SJSA1 (cell line): ENCODE measurements at places on chromosomes 11 and 22. TPM values are rescaled to one million over a fixed set of nuclear protein-coding genes. Genes with fewer than 3 reads are reported as not detected.

DNA sequence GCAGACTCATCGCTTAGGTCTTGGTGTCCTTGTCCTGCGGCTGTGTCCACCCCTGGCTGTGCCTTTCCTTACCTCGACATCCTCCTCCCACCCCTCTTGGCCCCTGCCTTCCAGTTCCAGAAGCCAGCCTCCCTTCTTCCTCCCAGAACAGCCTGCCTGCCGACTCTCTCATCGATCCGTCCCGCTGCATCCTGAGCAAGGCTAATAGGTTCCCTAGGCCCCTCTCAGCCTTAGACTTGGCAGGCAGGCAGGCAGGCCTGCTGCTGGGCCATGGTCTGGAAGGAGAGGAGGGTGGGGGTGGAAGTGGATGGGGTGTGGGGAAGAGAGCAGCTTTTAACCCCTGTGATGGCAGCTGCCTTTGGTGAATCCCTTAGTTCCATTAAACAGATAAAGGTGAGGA lies 196.7 kb upstream of the TBCEL start:
- DNase-seq = no peak

Gene PGA5
- total RNA-seq = not detected in 2 replicates

Gene SLC22A6
- total RNA-seq = not detected in 2 replicates

- DNase-seq = no peak
Observed at GRCh38 chr11:118108513-118108912, 21.8 kb upstream of the SMIM35 start.

DNA sequence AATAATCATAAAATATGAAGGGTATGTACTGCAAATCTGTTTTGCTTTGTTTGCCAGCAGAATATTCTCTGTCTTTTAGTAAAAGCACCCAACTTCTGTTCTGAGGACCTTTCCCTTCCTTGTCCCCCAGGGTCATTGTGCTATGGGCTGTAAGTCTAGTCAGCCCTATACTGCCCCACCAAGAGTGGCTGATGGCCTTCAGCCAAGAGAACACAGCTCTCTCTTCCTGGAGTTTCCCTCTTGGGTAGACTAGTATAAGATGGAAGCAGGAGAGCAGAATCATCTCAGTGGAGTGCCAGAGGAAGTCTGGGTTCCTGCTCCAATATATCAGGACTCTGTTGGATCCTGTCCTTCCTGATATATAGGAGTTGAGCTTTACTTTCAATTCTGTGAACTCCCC lies 29.0 kb downstream of the MMP13 start:
- no peak for DNase-seq

DNA sequence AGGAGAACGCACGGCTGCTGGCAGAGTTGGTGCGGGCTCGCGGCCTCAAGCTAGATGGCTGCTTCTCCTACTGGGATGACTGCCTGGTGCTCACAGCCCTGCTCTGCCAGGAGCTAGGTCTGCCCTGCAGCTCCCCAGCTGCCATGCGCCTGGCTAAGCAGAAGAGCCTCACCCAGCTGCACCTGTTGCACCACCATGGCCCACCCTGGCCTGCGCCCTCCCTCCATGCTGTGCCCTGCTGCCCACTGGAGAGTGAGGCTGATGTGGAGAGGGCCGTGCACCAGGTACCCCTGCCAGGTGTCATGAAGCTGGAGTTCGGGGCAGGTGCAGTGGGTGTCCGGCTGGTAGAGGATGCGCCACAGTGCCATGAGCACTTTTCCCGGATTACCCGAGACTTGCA lies 4.8 kb upstream of the RPS6KB2 start:
- no peak for DNase-seq

DNA sequence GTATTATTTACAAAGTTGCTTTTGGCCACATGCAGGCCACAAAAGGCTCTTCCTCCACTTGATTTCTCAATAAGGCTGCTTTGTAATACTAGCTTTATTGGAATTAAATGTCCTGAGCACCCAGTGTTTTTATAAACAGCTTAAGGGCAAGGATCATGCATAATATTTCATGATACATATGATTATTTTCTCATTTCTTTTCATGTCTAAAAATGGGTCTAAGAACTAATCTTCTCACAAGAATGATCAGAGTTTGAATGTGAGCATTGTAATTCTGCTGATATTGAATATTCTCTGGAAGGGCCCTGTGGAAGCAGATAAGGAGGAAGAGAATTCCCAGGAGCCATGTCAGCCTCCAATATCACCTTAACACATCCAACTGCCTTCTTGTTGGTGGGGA lies at the start of gene OR52K2:
Gene OR52K2, plus strand, starts transcription at position 301 of the 400 bp plus-strand sequence. Its CDS starts 45 bp downstream, at position 346.
- DNase-seq = no peak

DNA sequence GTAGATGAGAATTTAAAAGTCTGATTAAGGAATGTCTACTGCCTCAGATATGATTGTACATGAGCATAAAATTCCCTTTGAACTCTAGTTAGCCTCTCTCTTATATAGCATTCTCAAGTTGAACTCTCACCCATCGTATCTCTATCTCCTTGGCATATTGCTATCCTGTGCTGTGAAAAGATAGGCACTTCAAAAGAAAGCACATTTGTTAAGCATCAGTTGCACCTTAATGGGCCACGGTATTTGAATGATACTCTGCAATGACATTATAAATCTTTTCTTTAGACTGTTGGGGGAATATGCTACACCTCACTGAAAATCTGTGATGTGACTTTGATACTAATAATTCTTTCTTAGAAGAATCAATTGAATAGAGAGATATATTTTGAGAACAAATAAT lies 570.7 kb downstream of the JRKL start:
- DNase-seq = no peak

DNA sequence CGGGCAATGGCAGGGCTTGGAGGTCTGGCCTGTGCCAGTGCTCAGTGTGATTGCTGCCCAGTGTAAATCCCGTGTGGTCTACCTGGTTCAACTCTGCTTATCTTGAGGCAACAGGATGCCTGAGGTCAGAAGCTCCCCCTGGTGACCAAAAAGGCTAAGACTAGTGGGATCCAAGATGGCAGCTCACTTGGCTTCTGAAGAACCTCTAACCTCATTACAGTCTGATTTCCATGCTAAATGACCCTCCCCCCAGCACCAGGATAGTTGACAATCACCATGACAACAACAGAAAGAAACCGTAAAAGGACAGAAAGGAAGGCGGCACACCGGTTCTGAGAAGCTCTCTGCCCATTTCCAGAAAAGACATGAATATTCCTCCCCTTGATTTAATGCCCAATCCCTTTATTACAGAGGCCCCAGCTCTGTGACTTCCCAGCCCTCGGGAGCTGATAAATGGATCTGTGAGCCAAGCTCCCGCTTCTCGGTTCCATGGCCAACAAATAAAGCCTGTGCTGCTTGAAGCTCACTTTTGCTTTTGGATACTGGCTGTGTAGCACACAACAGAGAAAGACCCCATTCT lies 398.4 kb downstream of the CTTN start:
- DNase-seq = no peak

Gene FXYD6
- total RNA-seq = 0.05 TPM in 1 of 2 replicates, not detected in the other

DNA sequence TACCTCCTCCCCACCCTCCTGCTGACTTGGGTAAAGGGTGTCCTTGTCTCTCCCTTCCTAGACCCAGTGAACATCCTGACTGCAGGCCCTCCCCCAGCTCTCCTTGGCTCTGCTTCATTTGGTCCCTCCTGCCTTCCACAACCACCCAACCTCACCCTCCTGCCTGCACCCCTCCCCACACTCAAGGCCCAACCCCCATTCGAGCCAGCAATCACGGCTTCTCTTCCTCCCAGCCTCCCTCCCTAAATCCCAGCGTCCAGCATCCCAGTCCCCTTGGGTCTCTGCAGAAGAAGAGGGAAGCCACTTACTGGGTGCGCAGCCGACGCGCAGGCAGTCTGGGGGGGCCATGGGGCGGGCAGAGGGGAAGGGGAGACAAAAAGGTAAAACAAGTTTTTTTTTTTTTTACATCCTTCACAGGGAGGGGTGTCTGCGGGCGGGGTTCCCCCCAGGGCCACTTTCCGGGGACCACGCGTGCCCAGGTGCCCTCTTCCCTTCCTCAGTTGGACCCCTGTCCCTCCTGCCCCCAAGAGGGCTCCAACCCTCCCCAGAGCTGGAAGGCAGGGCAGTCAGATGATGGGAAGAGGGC lies 62.5 kb downstream of the SLC22A12 start:
- DNase-seq = no peak

Gene KCNK7
- 0.13 TPM in 1 of 2 replicates, not detected in the other for total RNA-seq

GRCh38 chr11:27392278-27393114 lies 29.5 kb upstream of the CCDC34 start:
- peak; percentile 59 for DNase-seq

DNA sequence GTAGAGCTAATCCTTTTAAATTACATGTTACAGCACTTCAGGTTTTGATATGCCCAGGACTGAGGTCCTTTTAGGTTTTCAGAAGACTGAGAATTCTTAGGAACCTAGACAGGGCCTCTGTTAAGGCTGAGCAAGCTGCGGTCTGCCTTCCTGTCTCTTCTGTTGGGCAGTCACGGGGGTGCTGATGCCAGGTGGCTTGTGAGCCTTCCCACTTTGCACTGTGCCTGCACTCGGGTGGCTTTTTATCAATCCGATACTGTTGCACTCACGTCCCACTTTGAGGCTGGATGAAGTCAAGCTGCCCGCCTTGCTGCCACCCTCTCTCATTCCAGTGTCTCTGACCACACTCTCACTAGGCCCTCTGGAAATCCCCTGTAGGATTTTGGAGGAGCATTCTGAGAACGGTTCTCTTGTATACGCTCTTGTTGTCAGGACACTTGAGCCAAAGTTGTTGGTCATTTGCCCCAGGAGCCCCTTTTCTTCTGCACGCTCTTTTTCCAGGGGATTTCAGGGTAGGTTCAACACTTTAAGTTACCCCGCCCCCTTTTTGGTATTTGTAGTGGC lies 141.8 kb downstream of the TEAD1 start:
- DNase-seq = no peak

DNA sequence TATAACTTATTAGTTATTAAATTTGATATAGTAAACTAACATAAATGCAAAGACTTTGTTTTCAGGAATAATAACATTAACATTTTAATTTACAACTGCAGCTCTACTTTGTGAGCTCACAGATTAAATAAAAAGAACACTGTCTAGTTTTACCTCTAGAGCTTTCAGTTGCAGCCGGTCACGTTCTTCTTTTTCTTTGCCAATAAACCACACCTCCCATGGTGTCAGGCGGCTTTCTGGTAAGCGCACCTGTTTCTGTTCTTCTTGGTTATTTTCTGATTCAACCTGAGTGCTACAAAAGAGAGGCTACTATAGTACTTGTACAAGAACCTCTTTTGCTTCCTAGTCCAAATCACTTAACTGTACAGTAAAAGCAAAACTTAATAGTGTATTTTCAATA lies 5.8 kb downstream of the CCDC34 start:
- no peak for DNase-seq

Gene COPB1
- total RNA-seq = 324 and 423 TPM in 2 replicates

DNA sequence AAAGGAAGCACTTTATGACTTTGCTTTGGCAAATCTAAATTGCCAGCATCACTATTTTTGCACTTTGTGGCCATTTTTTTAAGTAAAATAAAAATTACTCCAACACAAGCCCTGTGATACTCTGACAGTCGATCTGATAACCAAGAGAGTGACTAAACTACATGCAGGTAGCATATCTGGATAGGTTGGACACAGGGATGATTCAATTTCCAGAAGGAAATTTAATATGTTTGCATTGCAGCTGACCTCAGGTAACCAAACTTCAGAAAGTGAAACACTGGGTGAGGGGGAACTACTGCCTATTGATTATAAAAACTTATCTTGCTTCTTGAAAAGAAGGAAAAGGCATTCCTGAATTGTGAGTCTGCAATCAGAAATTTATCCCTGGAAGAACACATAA lies 13.9 kb downstream of the OR5B3 start:
- no peak for DNase-seq

DNA sequence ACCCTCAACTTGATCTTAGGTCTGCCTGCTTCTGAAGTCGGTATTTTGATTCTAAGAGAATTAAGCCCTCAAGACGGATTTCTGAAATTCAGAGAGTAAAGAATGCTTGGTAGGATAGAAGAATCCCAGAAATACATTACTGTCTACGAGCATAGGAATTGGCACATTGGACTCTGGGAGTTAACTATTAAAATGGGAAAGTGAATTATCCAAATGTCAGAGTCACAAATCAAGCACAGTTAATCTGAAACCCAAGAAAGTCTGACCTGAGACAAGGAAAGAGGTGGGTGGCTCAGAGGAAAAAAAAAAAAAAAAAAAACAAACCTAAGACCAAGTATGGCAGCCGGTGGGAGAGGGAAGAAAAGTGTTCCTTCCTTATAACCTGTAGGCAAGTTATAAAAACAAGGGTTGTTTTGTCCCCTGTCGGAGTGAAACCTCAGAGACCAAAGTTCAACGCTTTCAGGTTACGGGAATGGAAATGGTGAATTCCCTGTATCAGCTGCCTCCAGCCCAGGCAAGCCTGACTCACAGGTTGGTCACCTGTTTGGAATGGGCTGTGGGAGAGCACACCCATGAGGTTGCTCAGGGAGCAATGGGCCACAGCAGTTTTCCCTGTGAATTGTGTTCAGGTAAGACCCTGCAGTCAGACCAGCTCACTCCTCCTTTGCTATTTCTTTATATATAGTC lies 139.0 kb downstream of the ETS1 start:
- DNase-seq = no peak

DNA sequence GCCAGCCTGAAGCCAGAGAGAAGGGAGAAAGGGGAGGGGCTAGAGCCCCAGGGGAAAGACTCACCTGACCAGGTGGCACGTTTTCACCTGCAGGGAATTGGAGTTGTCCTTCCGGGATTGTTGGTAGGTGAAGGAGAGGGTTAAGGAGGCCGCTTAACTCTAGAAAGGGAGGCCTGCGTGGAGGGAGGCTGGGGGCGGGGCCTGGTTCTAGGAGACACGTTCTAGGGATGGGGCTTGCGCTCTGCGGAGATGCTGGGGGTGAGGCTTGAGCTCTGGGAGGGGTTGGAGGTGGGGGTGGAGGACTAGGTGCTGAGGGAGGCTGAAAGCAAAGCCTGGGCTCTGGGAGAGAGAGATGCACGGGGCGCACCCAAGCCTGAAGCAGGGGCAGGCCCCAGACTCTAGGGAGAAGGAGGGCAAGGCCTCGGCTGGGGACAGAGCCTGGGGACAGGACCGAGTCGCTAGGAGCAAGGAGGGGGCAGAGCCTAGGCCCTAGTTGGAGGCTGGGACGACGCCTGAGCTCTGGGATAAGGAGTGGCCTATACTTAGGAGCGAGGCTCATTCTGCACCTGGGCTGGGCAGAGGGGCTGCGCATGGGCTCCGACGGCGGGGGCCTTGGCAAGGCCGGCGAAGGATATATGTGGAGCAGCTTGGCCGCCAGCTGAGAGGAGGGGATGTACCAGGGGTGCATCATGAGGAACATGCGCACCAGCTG lies 2.4 kb downstream of the RASGRP2 start:
- no peak for DNase-seq

GRCh38 chr11:70139785-70140410 lies 61.8 kb downstream of the ANO1 start:
- no peak for DNase-seq

DNA sequence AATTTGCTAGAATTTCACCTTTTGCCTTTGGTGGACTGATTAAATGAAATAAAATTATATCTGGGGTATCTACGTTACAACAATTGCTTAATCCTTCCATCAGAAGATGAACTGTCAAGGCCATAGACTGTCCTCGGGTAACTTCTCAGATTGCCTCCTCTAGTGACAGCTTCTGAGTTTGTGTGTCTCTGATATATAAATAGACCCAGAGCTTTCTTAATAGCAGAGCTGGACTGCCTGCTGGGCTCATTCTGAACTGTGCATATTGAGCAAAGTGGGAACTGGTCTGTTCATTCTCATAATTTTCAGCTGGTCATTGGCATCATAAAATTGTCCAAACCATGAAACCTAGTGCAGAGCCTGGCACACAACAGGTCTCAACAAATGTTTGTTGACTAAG lies 99.1 kb upstream of the GRAMD1B start:
- DNase-seq = no peak
